Endothelial cell (in vitro differentiated cells): ENCODE measurements at places on chromosomes 2 and 18.

DNA sequence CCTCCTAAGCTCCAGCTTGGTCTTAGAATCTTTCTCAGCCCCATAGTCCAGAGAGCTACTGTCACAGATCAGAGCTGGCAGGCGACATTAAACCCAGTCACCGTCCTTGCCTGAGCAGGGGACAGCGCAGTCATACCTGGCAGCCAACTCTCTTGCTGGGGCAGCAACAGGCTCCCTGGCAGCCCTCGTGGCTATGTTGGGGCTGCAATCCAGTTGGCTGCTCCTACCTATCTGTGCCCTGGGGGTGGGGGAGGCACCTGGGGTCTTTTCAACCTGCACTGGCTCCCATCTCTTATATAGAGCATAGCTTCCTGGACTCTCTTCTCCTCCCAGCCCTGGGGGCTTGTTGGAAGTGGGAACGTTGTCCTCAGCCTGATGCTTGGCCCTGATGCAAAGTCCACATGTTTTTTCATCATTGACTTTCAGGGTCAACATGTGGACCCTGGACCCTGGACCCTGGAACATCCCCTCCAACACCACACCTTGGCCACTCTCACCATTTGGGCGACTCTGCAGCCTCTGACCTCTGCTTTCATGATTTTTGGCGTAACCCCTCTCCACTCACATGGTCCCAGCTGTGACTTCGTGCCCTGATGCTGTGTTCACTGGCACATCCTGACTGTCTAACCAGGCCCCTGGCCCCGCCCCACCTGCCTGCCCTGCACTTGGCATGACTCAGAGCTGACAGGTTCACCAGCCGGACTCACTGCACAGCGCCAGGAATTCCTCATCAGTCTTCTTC is 45.6 kb downstream of the ATOH8 start:
- DNase-seq, result no peak

DNA sequence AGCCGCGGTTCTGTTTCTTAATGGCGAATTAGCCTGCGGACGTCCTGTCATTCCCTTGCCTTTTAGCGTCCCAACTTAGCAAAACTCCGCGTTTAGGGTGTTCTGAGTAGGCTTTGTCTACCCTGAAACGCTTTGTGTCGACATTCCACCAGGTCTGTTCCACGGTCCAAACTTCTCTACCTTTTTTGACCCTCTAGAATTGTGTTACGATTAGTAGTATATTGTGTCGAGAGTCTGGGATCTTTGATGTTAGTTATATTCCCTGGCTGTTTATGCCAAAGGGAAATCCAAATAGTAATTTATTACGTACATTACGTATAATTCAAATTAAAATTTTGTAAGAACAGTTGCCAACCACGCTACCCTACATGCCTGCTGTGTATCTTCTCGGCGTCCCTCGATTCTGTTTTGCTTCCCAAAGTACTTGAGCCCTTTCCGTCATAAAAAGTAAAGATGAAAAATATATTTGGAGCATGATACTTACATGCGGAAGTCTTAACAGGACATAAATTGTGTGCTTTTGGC is 495 bp upstream of the TTC32 start:
- DNase-seq, result no peak

DNA sequence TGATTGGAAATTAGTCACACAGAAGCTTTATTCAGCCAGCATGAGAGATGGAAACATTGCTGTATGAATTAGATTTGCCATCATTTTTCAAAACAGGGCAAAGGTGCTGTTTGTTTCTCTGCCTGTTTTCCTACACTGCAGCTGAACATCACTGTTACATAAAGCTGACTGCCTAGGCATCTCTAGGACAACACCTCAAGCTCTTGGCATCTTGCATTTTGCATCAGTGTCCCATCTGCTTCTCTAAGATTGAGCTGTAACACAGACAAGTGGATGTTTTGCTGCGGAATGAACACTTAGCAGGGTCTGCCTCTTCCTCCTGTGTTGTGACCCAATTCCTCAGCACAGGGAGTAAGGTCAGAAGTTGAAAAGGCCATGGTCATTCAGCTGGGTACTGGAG is 4.9 kb downstream of the CCT7 start:
- DNase-seq, result no peak

- DNase-seq, result no peak
Measured at GRCh38 chr18:45505497-45506206, 109.6 kb upstream of the SLC14A2 start.

- no peak for DNase-seq
Measured at GRCh38 chr18:24322584-24323136, 75.0 kb downstream of the OSBPL1A start.

- DNase-seq, result no peak
Measured at GRCh38 chr2:119483395-119483753, 40.9 kb downstream of the SCTR start.

- no peak for DNase-seq
Measured at GRCh38 chr2:197296835-197297234, 13.7 kb downstream of the ANKRD44 start.

DNA sequence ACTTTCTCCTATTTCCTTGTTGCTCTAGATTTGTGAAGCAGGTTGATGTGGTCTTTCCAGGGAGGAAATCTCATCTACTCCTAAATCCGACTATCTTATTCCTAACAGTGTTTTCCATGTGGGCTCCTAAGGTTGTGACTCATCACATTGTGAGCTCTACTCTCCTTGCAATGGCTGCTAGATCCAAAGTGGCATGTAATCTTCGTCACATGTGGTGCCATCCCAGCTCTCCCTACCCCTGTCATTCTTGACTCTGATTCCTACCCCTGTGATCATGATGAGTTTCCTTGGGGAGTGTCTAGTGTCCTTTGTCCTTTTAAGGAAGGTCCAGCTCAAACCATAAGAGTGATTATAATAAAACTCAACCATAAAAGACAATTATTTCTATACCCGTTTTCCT is 47.3 kb upstream of the GULP1 start:
- DNase-seq, result no peak

DNA sequence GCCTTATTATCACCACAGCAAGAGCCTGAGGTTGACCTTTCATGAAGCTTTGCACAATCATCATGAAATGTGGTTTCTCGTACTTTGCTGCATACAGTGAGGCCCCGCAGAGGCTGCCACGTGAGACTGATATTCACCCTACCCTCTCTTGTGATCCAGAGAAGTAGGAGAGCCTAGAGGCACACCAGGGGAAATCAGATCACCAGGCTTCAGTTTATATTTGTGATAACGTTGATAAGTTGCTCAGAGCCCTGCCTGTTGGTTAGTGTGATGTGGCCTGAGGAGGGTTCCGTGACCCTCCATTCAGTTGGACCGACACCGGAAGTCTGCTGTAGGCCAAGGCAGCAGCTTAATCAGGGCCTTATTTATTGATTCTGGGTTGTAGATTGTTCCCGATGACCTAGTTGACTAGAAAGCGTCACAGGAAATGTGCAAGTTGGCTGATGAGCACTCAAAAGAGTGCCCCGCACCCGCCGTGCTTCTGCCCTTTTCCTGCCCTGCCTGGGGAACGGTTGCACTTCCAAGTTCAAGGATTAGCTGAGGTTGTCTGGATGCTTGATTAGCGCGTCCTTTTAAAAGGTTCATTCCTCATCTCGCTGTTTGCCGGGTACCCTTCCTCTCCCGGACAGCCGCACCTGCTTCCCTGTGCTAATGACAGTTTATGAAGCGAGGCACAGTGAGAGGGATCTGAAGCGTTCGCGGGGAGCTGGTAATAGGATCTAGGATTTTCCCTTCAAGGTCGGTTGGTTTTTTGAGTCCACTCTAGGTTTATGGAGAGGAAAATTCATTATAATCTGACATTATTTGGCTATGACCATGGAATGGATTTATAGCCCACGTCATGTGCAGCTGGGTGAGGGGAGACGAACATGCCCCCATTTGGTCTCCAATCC is 146.4 kb downstream of the SH3RF3 start:
- no peak for DNase-seq

DNA sequence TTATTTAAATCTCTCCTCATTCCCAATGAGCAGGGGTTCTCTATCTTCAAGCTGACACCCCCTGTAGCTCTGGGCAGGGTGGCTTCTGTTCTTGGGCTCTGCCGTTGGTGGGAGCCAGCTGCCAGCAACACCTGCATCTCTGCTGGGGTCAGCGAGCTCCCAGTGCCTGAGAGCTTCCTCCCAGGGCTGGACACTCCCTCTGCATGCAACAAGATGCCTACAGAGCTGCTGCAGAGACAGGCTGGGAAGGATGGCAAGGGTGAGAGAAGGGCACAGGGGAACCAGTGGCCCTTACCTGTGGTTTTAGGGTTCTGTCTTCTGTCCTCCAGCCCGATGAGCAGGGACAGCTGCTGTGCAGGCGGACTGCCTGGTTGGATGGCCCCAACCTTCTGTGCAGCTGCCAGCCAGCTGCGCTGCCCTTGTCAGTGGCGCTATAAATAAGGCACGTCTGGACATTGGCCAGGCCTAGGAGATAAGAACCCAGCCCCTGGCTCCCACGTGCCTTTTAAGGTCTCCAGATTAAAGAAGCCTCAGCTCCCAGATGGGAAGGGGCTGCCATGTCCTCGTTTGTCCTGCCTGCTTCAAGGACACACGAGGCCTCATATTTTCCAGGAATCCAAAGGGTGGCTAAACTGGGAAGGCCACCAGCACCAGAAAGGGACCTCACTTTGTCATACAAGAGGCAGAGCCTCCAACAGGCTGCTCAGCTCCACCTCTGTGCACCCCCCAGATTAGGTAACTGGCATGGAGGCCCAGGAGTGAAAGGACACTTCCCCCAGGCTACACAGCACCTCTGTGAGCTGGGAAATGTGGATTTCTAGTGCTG is 39.5 kb upstream of the FHL2 start:
- no peak for DNase-seq

GRCh38 chr2:169727065-169727464 is 6.6 kb upstream of the KLHL23 start:
- DNase-seq, result no peak

DNA sequence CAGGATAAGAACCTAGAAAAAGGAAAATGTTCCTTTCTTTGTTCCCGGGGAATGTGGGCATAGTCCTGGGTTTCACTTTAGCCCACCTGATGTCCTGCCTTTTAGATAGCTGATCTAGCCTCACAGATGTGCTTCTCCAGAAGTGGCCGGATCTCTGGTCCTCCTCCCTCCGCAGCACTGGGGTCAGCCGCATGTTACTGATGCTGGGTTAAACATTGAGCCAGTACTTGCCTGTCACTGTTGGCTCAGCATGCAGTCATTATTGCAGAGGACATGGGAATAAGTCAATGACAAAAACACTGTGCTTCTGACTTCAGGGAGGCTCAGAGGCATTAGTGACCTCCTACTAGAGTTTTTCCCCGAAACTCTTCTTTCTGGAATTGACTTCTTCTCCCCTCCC is 27.6 kb downstream of the NCK2 start:
- DNase-seq, result no peak

DNA sequence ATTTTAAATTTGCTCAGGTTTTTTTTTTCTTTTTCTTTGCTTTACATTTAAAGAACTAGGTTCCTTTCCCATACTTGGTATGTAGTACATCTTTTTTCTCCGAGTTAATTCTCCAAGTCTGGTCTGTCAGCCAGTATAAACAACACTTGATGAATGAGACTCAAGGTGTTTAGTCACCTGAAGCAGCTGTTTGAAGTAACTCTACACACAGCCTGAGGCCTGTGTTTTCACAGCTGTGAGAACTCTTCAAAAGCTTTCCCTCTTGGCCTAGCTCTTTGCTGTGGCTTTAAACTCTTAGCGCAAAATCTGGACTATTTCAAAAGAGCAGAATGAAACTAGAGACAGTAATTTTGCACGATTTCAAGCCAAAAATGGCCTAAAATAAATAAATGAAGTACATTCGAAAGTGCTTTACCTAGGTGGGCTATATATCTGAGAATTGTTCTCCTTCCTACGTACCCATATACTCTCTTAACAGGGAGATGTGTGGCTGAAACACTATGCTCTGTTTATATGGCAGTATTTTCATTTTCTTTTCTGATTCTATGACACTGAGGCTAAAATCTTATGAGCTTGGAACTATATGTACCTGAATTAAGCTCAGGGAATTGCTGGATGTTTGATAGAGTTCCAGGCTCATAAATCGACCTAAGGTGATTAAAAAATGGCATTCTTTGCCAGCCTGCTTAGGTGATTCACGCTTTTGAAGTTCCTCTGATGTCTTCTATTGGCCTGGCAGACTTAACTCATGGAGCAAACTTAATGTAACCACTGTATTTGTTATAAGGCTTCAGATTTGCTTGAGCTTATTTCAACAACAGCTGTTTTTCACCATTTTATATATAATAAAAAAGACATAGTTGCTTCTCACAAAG is 1044.1 kb upstream of the ZEB2 start:
- no peak for DNase-seq

DNA sequence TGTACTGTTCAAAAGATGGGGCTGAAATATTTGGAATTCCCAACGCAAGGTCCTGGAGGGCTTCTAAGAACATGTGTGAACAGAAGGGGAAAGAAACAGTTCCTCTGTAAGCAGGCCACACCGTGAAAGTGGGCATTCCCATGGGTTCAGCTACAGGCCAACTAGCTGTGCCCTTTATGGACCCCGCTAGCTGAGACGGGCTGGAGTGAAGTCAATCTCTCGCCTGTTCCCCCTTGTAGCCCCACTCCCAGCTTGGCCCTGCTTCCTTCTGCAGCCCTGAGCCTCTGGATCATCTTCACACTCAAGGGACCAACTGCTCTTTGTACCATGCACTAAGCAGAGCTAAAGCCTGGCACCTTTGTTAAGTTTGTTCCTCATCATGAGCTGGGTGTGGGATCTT is 55.4 kb downstream of the POLR1A start:
- DNase-seq, result no peak

- peak; percentile 50 for DNase-seq
Measured at GRCh38 chr2:134411828-134412638, 158.2 kb downstream of the MGAT5 start.

DNA sequence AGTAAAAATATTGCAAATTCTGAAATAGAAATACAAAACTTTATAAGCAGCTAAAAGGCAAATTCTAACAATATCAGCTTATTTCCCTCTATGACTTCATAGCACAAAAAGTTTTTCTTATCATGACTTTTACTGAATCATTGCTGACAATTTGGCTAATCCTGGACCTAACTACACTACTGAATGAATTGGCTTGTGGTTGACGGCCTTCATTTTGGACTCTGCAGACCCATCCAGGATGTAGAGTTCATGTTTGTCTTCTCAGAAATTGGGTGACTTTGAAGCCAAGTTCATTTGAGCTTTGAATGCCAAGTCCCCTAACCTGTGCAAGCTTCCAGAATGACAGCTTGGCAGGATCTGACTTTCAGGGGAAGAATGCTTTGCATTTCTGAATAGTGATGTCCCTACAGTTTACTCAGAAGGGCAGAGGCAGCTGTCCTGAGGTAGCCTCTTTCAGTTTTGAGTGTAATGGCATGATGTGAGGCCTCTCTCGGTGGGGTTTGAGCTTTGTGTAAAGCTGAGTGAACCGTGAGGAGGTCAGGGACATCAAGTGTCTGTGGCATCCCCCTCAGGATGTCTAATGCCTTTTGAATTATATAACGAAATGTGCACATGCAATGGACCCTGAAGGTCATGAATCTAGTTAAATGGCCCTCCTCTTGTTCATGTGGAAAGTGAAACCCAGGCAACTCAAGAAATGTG is 48.0 kb downstream of the EFEMP1 start:
- no peak for DNase-seq

- no peak for DNase-seq
Measured at GRCh38 chr2:85173909-85174308, 40.7 kb downstream of the TCF7L1 start.
